Right renal pelvis (tissue), 4 donors: ENCODE measurements at places on chromosomes 2 and 18. TPM values are rescaled to one million over a fixed set of nuclear protein-coding genes. Genes with fewer than 3 reads are reported as not detected.

GRCh38 chr2:200369886-200370285 is 63.4 kb downstream of the SPATS2L start:
- no peak for DNase-seq

GRCh38 chr2:881204-881918 is 69.3 kb upstream of the SNTG2 start:
- no peak for DNase-seq

- no peak for DNase-seq
Measured at GRCh38 chr2:7841751-7842150, 840.1 kb upstream of the ID2 start.

DNA sequence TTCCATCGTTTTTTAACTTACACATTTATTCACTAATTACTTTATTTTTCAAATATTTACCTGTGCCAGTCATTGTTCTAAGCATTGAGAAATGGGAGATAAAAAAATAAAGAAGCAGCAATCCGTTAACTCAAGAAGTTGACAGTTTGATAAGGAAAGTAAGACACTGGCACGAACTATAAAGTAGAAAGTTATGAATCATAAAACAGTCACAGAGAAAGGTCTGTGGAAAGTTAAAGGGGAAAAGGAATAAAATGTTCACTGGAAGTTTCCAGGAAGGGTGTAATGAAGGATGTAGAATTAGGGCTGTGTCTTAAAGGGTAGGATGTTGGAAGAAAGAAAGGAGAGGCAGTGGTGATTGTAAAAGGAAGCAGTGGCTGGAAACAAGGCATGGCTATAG is 118.9 kb downstream of the RDH14 start:
- DNase-seq, result no peak

GRCh38 chr2:138610201-138610953 is 108.8 kb downstream of the SPOPL start:
- DNase-seq, result no peak

DNA sequence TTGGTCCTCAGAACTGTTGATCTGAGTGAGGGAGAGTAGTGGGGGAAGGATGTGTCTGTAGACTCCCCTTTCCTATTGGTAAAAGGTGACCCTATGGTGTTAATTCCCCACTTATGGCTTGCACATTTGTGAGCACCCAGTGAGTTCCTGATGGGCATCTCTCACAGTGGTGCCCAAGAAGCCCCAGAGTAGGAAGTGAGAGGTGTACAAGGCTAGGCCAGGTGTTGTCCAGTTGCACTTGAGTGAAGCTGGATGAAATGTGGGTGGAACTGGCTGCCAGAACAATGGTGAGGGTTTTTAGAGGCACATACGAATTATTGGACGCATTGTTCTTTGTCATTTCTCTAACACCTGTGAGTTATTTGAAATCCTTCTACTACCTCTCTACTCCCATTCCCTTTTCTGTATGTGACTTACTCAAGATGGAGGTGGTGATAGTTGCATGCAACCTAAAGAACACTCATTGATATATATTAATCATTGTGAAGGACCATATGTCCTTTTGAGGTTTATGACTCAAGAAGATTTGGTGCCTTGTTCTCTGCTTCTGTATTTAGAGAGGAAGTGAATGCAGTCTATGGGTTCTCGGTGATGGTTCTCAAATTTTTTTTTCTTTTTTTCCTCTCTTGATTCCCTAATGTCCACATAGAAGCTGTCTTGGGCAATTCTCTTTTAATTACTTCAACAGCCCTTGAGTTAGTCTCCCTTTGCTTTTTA is 162.7 kb downstream of the FSHR start:
- DNase-seq, result no peak

DNA sequence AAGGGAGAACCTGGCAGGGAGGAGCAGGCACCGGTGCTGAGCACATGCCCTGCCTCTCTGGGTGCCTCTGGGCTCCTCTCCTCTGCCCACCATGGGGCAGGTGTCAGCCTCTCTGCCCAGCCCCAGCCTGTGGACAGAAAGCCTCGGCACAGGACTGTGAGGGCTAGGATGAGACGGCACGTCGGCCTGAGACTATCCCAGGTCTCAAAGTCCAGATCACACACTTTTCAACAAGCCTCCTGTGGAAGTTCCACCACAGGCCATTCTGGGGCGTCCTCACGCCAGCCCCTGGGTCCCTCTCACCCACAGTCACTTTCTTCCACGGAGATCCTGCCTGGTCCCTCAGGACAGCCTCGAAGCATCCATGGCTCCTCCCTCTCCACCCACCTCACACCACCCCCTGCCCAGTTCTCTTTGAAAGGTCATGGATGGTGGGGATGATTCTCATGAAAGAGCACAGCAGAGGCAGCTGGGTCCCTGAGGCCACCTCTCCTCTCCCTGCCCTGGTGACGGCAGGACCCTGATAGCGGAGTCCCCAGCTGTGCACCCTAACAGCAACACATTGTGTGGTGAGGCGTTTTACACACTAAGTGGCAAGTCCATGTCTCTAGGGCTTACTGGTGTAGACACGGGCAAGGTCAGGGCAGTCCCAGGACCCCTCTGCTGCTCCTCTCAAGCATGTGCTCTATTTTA is 569.4 kb upstream of the SALL3 start:
- no peak for DNase-seq

DNA sequence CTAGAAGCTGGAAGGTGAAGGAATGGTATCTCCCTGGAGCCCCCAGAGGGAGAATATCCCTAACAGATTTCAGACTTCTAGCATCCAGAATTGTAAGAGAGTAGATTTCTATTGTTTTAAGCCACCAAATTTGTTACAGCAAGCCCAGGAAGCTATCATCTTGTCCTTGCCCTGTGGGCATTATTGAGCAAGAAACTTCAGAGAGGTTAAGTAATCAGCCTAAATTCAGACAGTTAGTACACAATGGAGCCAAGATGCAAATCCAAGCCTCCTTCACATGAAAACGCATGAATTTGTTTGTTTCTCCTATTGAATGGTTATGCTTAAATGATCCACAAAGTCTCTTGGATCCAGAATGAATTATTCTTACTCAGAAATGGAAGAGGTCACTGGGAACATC is 55.2 kb upstream of the TRIB2 start:
- DNase-seq, result no peak

The CHRND gene
- polyA plus RNA-seq, result 0.32 TPM

- no peak for DNase-seq
Measured at GRCh38 chr2:237594514-237594871, 4.0 kb upstream of the RAB17 start.

- DNase-seq, result no peak
Measured at GRCh38 chr2:190677255-190677654, 28.4 kb downstream of the NAB1 start.

- DNase-seq, result peak; percentile 59
Measured at GRCh38 chr2:44244135-44244871, 31.0 kb upstream of the SLC3A1 start.

DNA sequence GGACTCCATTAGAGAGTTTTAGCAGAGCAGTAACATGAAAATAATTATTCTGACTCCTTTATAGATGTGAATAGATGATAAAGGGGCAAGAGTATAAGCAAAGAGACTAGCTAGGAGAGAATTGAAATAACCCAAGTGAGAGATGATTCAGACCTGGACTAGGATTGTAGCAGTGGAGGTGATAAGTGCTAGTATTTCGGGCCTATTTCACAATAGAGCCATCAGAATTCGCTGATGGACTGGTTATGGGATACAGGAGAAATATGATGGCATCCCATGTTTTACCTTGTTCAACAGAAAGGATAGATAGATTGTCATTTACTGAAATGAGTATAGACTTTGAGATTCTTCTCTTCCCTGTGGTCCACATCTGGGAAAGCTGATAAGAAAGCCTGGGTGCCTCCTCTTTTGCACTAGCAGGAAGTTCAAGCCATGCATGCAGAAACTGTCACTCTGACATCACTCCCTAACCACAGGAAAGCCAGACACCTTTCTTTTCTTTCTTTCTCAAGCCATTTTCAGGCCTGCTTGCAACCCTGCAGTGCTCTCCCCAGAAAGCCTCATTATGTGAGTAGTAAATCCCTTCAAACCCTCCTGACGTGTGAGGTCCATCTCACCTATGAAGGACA is 25.3 kb downstream of the DYNAP start:
- no peak for DNase-seq

- DNase-seq, result no peak
Measured at GRCh38 chr2:24421668-24422067, 61.3 kb upstream of the ITSN2 start.

DNA sequence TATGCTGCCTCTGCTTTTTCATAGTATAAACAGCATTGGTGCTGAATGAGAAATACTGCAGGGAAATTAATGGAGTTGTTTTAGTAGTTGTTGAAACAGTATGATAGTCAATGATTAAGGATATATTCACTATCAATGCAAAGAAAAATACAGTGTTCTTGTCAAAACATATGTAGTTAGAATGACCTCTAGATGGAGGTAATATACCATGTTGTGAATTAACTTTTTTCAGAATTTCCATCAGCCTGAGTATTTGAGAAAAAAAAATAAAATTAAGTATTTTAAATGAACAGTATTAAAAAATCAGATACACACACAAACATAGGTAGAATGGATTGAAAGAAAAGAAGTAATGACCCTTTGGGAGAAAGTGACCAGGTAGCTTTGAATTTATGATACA is 59.5 kb downstream of the RMDN2 start:
- DNase-seq, result no peak

The CPS1 gene
- polyA plus RNA-seq, result 5.7 TPM

- no peak for DNase-seq
Measured at GRCh38 chr2:174059178-174059883, 94.2 kb upstream of the SP3 start.

The EHD3 gene
- polyA plus RNA-seq, result 39.5 TPM

- DNase-seq, result no peak
Measured at GRCh38 chr2:159737917-159738296, 25.6 kb downstream of the MARCHF7 start.

DNA sequence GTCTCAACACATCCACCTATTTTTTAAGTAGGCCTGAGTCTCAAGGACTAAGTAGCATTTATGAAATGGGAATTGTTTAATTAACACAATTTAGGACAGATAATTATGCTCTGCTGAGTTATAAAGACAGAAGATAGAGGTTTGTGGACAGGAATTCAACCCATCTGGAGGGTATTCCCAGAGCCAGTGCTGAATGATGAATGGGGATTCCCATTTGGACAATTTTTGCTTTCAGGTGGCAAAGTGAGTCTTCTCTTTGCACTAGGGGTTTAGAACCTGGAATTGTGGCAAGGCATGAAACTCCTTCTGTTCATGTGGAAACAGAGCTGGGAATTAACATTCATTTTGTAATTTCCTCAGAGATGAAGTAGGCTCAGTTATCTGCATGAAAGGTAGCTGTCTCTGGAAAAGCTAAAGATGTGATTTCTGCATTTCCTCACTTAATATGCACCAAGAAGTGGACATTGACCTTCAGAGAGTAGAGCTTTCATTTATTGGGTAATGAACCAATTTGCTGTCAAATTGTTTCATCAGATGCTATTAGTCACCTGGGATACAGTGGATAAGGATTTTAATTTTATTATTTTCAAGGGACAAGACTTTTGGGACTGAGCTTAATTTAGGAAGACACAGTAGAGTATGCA is 212.1 kb upstream of the NRXN1 start:
- DNase-seq, result no peak

DNA sequence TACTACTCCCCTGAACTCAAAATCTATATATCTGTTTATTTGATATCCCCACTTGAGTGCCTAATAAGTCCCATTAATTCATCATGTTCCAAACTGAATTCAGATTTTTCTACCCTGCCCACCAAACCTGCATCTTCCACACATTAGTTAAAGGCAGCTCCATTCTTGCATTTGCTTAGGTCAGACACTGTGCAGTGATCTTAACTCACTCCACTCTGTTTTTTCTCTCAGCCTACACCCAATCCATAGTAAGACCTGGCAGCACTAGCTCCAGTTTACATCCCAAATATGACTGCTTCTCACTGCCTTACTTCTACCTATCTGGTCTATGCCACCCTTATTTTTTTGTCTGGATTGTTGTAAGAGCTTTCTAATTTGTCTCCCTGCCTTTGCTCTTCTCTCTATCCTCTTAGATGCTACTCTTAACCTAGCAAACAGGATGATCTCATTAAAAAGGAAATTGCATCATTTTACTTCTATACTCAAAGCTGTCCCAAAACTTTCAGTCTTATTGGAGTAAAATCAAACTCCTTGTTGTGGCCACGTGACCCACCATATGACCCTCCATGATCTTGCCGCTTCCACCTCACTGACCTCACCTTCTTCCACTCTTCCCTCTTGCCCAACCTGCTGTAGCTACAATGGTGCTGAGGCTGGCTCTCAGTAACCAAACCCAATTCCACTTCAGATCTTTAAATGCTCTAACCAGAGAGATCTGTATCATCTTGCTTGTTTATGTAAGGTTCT is 274.9 kb upstream of the FANCL start:
- no peak for DNase-seq

The HRH4 gene
- 0.12 TPM for polyA plus RNA-seq

DNA sequence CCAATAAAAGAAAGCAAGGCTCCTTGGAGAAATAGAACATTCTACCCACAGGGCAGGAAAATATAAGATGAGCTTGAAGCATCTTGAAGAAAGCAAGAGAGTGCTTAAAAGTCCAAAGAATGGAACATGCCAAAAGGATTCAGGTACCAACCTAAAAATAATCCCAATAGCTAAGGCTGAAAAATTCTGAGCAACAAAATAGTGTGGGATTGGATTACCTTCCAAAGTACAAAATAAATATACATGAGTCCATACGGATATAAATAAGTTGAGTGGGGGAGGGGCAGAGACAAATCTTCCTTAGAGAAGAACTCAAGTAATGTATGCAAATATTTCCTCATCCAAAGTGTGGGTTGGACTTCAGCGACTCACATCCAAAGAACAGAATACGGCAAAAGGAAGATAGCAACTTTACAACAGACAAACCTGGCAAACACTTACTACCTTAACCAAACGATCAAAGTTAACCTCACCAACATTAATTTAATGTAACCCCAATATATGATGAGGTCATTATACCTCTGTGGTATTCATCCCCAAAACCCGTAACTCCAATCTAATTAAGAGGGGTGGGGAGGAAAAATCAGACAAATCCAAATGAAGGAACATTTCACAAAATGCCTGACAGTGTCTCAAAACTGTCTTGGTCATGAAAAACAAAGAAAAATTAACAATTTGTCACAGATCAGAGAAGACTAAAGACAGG is 26.9 kb downstream of the MEMO1 start:
- no peak for DNase-seq

DNA sequence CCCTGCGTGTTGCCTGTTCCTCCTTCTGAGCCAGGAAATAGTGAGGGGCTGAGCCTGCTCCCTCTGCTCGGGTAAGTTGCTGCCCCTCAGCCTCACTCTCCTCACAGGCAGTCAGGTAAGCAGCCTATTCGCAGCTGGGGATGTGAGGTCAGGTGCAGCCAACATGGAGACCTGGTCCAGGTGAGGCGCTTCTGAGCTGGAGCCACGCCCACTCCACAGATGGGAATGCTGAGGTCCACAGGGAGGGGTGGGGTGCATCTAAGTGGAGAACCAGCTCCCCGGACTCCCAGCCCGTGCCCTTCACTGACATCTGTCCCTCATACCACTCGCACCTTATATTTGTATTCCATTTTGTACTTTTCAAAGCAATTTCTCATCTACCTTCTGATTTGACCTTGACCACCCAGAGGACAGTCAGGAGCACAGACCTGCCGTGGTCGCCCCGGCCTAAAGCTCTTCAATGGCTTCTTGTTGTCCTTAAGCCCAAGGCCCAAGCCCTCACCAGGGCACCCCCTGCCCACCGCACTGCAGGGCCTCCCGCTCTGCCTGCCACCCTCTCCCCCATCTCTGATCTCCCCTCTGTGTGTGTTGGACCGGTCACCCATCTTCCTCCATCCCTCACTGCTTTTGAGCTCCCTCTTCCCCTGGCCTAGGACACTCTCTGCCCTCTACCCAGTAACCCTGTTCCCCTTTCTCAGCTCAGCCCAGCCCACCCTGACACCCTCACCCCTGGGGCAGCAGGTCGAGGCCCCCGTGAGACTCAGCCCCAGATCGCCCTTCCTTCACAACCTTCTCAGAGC is 49.2 kb upstream of the TAF1B start:
- DNase-seq, result no peak

GRCh38 chr2:59665021-59665420 is 888.4 kb downstream of the BCL11A start:
- DNase-seq, result no peak
